Cardiac muscle cell (in vitro differentiated cells and primary cell): ENCODE measurements at places on chromosomes 2 and 18.

- DNase-seq, result no peak
- no peak overlapping the region for H3K27ac ChIP-seq
These were observed 273.3 kb downstream of the ZNF407 start for GRCh38 chr18:74870950-74871349.

- H3K27me3 ChIP-seq, result no peaks in the 10 kb centered on the region
- no peaks in the 10 kb centered on the region for H3K4me1 ChIP-seq
- no peak overlapping the region for H3K27ac ChIP-seq
- no peak for DNase-seq
- no peak overlapping the region for H3K4me3 ChIP-seq
These were observed 84.2 kb downstream of the NCKAP5 start for GRCh38 chr2:133484106-133484505.

- no peak overlapping the region for H3K27ac ChIP-seq
- DNase-seq, result peak; percentile 88
- H3K27me3 ChIP-seq, result peaks cover 4% of the 10 kb centered on the region
- no peak overlapping the region for H3K4me3 ChIP-seq
These were observed 22.6 kb upstream of the ITGA6 start for GRCh38 chr2:172404824-172405223.

DNA sequence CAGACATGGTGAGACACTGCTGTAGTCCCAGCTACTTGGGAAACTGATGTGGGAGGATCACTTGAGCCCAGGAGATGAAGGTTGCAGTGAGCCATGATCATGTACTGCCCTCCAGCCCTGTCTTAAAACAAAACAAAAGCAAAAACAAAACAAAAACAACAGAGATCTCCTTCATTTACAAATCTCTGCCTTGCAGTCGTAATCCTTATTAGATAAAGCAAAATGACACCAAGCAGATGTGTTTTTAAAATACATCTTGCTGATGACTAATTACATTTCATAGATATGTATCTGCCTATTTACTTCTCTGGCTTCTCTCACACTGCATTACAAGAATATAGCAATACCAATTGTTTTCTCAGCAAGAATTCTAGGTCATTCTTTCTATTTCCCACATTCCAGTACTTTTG, 22.8 kb downstream of the NFE2L2 start:
- no peaks in the 10 kb centered on the region for H3K36me3 ChIP-seq
- no peak overlapping the region for H3K4me3 ChIP-seq
- peaks cover 6% of the 10 kb centered on the region for H3K4me1 ChIP-seq

DNA sequence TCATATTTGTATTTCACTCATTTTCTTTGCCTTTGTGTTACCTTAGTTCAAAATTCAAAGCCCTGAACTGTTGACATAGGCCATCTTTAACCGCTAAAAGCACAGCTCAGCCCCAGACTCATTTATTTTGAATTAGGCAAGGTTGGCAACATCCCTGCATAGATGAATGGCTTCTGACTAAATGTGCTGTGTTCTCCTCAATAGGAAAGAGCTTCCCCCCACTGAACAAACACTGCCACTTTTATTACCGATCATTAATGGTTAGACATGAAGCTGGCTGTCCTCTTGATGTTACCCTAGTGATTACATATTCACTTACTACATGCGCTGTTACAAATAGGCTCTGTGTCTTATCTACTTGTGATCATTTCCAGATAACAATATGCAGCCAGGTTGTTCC, 170.7 kb downstream of the ADCYAP1 start:
- no peaks in the 10 kb centered on the region for H3K27me3 ChIP-seq
- DNase-seq, result no peak
- no peak overlapping the region for H3K4me3 ChIP-seq
- H3K4me1 ChIP-seq, result no peaks in the 10 kb centered on the region

GRCh38 chr2:237720957-237721356, 77.6 kb upstream of the RBM44 start:
- H3K4me3 ChIP-seq, result no peak overlapping the region

- no peak overlapping the region for H3K27ac ChIP-seq
- no peak overlapping the region for H3K4me3 ChIP-seq
- no peak for DNase-seq
- no peaks in the 10 kb centered on the region for H3K27me3 ChIP-seq
- H3K36me3 ChIP-seq, result no peaks in the 10 kb centered on the region
These were observed 39.6 kb upstream of the PDK1 start for GRCh38 chr2:172516299-172516698.

DNA sequence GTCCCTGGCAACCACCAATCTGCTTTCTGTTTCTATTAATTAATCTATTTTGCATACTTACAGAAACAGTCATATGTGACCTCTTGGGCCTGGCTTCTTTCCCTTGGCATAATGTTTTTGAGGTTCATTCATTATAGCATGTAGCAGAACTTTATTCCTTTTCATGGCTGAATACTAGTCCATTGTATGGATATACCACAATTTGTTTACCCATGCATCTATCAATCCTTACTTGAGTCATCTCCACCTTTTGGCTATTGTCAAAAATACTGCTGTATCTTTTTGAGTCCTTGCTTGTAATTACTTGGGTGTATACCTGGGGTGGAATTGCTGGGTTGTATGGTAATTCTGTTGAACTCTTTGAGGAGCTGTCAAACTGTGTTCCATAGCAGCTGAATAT, 126.8 kb downstream of the CTIF start:
- no peaks in the 10 kb centered on the region for H3K36me3 ChIP-seq
- peaks cover 12% of the 10 kb centered on the region for H3K4me1 ChIP-seq
- DNase-seq, result no peak
- no peak overlapping the region for H3K4me3 ChIP-seq
- no peaks in the 10 kb centered on the region for H3K27me3 ChIP-seq

GRCh38 chr18:9806905-9807304, 78.9 kb upstream of the TXNDC2 start:
- H3K27me3 ChIP-seq, result no peaks in the 10 kb centered on the region
- no peak overlapping the region for H3K4me3 ChIP-seq
- no peak overlapping the region for H3K27ac ChIP-seq

DNA sequence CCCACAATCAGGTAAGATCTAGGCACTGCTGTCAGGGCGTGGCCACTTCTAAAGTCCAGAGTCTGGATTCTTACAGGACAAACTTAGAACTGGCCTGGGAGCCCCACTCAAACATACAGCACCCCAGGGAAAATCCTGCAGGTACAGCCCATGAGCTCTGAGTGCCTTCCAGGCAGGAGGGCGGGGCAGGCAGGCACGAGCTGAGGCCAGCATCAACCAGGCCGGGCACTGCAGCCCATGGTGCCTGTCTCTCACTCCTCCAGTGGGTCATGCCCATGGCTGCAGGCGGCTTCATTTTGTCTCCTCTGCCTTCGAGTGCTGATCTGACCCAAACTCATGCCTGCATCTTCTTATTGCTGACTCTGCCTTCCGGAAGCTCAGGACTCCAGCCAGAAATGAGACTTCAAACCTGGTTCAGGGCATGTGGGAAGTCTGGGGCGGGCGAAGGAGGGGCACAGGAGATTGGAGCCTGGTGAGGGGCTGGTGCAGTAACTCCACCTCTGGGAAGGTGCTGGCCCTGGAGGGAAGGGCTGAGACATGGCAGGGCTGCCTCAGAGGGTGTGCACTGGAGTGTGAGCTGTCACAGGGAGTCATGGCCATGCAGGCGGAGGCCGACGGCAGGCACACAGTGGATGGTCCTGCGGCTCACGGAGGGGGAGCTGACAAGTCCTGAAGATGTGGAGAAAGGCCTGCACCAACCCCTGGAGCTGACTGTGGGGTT, 40.5 kb downstream of the HS6ST1 start:
- H3K27ac ChIP-seq, result no peak overlapping the region
- no peaks in the 10 kb centered on the region for H3K27me3 ChIP-seq
- DNase-seq, result no peak
- H3K4me1 ChIP-seq, result no peaks in the 10 kb centered on the region

GRCh38 chr2:126645211-126645618, 10.7 kb upstream of the GYPC start:
- H3K27ac ChIP-seq, result no peak overlapping the region
- no peaks in the 10 kb centered on the region for H3K27me3 ChIP-seq
- DNase-seq, result no peak
- no peaks in the 10 kb centered on the region for H3K36me3 ChIP-seq
- no peaks in the 10 kb centered on the region for H3K4me1 ChIP-seq

- H3K4me1 ChIP-seq, result no peaks in the 10 kb centered on the region
- no peaks in the 10 kb centered on the region for H3K27me3 ChIP-seq
- DNase-seq, result no peak
- no peaks in the 10 kb centered on the region for H3K36me3 ChIP-seq
- H3K27ac ChIP-seq, result no peak overlapping the region
These were observed 51.5 kb downstream of the USP37 start for GRCh38 chr2:218516614-218517013.

GRCh38 chr2:16615687-16616615, 49.7 kb downstream of the CYRIA start:
- no peak overlapping the region for H3K4me3 ChIP-seq
- H3K27me3 ChIP-seq, result no peaks in the 10 kb centered on the region
- no peak for DNase-seq
- H3K36me3 ChIP-seq, result no peaks in the 10 kb centered on the region

DNA sequence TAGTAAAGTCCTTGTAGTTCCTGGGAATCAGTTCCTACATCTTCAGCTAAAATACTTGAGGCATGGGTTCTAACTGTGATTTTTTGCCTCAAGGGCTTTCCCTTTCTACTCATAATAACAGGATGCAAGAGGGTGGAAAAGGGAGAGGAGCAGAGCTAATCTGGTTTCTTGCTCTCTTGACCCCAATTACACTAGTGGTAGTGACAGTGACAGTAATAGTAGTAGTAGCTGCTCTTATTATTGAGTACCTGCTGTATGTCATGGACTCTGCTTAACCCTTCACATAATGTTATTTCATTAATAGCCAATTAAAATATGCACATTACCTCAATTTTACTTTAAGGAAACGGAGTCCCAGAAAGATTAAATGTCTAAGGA, 214.8 kb upstream of the HNRNPA3 start:
- H3K4me3 ChIP-seq, result no peak overlapping the region
- no peaks in the 10 kb centered on the region for H3K4me1 ChIP-seq
- H3K27ac ChIP-seq, result no peak overlapping the region
- no peaks in the 10 kb centered on the region for H3K36me3 ChIP-seq

DNA sequence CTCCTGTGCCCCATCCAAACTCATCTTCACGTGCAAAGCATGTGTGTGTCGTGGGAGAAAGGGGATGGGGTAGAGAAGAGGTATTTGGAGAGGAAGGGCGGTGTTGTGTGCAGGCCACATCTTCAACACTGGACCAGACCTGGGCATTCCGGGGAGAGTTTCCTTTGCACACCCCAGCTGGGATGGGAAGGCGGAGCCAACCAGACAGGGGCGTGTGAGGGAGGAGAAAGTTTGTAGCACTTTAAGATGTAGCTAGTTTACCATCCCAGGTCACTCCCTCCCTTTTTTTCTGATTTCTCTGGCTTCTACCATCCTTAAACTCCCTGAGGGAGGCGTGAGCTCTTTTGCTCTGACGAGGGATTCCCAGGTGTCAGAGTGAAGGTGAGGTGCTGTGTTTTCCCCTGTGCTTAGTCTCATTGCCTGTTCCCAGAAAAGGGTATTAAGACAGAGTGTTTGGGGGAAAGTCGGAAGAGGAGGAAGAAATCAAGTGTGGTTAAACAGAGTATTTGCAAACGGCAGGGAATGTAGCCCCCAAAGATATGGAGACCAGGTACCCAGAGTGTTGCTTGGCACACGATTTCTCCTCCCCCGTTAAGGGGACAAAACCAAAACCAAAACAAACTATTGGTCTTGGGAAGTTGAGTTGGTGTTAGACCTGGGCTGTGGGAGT, 1.6 kb downstream of the SETBP1 start:
- H3K4me3 ChIP-seq, result peak overlapping the region; percentile 94
- peak; percentile 38 for DNase-seq
- peaks cover 26% of the 10 kb centered on the region for H3K4me1 ChIP-seq
- H3K36me3 ChIP-seq, result no peaks in the 10 kb centered on the region
- H3K27ac ChIP-seq, result peak overlapping the region; percentile 90
- H3K27me3 ChIP-seq, result no peaks in the 10 kb centered on the region

GRCh38 chr18:77207540-77207939, 42.1 kb upstream of the GALR1 start:
- H3K27me3 ChIP-seq, result no peaks in the 10 kb centered on the region
- H3K4me1 ChIP-seq, result no peaks in the 10 kb centered on the region
- H3K27ac ChIP-seq, result no peak overlapping the region
- no peaks in the 10 kb centered on the region for H3K36me3 ChIP-seq

- H3K27ac ChIP-seq, result no peak overlapping the region
- H3K4me1 ChIP-seq, result no peaks in the 10 kb centered on the region
- no peaks in the 10 kb centered on the region for H3K27me3 ChIP-seq
- DNase-seq, result peak; percentile 35
- H3K36me3 ChIP-seq, result no peaks in the 10 kb centered on the region
These were observed 143.1 kb downstream of the KCTD1 start for GRCh38 chr18:26405190-26405801.

- no peak overlapping the region for H3K27ac ChIP-seq
- no peaks in the 10 kb centered on the region for H3K4me1 ChIP-seq
- no peak overlapping the region for H3K4me3 ChIP-seq
These were observed 128.1 kb upstream of the MSTN start for GRCh38 chr2:190190507-190191162.

DNA sequence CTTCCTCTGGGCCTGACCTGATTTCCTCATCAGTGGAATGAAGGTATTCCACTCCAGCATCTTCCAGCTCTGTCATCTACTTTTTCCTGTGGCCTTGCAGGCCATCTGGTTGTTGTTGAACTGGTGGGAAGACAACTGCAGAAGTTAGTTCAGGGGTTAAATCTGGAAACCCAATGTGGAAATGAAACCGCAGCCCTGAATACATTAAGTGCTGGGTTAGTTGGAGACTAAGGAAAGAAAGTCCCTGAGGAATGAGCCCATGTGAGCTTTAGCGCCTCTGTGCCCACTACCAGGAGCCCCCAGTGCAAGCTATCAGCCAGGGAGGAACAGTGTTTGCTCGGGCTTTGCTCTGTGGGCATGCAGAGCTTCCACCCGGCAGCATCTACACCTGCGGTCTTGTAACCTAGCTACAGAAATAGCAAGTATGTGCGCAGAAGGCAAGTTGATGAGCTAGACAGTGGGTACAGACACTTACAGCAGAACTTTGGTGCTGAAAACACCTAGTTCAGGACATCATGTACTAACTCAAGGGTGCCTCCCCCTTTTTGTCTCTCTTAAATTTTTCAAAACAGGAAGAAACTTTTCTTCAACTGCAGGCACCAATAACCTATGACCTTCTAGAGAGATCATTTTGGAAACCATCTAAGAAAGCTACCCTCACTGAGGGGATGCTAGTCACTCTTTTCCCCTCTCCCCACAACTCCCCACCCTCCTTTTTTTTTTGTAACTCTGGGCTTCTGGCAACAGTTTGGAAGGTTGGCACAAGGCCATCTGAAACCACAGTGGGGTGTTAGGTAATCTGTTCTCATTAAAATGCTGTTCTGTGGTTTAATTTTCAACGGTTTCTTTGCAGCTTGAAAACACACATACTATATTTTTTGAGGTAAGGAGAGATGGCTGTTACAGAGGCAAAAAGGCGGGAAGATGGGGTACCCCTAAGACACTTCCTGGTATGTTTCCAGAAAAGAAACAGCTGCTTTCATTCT, 18.3 kb upstream of the CXCR4 start:
- H3K36me3 ChIP-seq, result no peaks in the 10 kb centered on the region
- H3K4me3 ChIP-seq, result no peak overlapping the region
- no peaks in the 10 kb centered on the region for H3K4me1 ChIP-seq
- no peak overlapping the region for H3K27ac ChIP-seq
- peak; percentile 26 for DNase-seq
- H3K27me3 ChIP-seq, result no peaks in the 10 kb centered on the region

GRCh38 chr18:79537758-79538157, 141.8 kb upstream of the CTDP1 start:
- H3K27me3 ChIP-seq, result no peaks in the 10 kb centered on the region
- no peak overlapping the region for H3K27ac ChIP-seq
- H3K36me3 ChIP-seq, result no peaks in the 10 kb centered on the region

- H3K4me3 ChIP-seq, result no peak overlapping the region
- H3K36me3 ChIP-seq, result no peaks in the 10 kb centered on the region
- no peaks in the 10 kb centered on the region for H3K4me1 ChIP-seq
- H3K27me3 ChIP-seq, result no peaks in the 10 kb centered on the region
These were observed 66.1 kb downstream of the C18orf63 start for GRCh38 chr18:74381621-74382295.
